ENCODE measurements at places on chromosomes 11 and 22. TPM values are rescaled to one million over a fixed set of nuclear protein-coding genes. Genes with fewer than 3 reads are reported as not detected.

The PPM1F gene
- 20.8 TPM for total RNA-seq

The LRRC10B gene
- not detected for total RNA-seq

The APLP2 gene
- 134 TPM for total RNA-seq

The P2RY6 gene
- under 0.01 TPM for total RNA-seq

The DESI1 gene
- 14.5 TPM for total RNA-seq

The HBD gene
- 6.3 TPM for total RNA-seq

The OR52A1 gene
- not detected for total RNA-seq

The HBG2 gene
- not detected for total RNA-seq

The FHIP1B gene
- 5.9 TPM for total RNA-seq

The PHF21B gene
- not detected for total RNA-seq

The TESMIN gene
- 0.56 TPM for total RNA-seq

The OR52H1 gene
- total RNA-seq, result 0.28 TPM

The PARVB gene
- total RNA-seq, result 38.6 TPM
